ENCODE measurements at places on chromosomes 11 and 22. TPM values are rescaled to one million over a fixed set of nuclear protein-coding genes. Genes with fewer than 3 reads are reported as not detected.

DNA sequence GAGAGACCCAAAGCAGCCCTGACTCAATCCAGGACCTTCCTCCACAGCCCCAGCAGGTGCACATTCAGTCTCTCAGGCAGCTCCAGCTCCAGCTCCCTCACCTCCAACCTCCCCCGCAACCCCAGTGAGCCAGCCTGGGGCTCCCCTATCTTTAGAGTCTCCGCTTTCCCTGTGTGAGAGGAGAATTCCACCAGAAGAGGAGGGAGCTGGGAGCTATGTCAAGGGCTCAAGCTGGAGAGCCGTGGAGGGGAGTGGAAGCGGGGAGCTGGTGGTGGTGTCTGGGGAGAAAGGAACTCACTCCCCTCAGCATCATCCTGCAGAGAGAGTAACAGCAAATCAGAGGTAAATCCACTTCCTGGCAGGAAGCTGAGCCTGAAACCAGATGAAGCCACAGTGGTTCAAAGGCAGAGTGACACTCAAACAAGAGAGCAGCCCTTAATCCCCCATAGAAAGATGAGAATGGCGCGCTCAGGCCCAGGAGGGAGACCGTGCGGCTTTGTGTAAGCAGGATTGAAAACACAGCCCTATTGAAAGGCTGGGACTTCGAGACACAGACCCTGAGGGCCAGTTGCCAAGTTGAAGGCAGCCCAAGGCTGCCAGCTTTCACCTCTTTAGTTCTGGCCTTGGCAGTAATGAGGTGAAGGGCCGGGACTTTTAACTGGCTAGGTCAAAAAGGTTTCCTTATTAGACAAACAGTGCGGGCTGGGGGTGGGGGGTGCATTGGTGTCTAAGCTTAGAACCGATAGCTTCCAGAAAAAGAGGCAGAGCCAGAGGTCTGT lies 21.4 kb upstream of the CDON start:
- no peak for DNase-seq

The SLC22A6 gene
- not detected for total RNA-seq

GRCh38 chr11:132605825-132606570 lies 926.3 kb downstream of the OPCML start:
- DNase-seq, result no peak

- DNase-seq, result no peak
These were observed 18.2 kb upstream of the SYN3 start for GRCh38 chr22:33076343-33076742.
